Bronchial smooth muscle cell (primary cell): ENCODE measurements at places on chromosomes 16 and 17. TPM values are rescaled to one million over a fixed set of nuclear protein-coding genes. Genes with fewer than 3 reads are reported as not detected.

TBC1D3C gene
- 1.5 TPM in 1 of 2 replicates, not detected in the other for total RNA-seq

OR1A1 gene
- total RNA-seq: not detected in 2 replicates

SGCA gene
- 0.26 and 0.47 TPM in 2 replicates for total RNA-seq

CDK5RAP3 gene
- 119 and 150 TPM in 2 replicates for total RNA-seq

UTS2R gene
- not detected in 2 replicates for total RNA-seq

ZACN gene
- total RNA-seq: under 0.01 TPM in 1 of 2 replicates, not detected in the other

HOXB4 gene
- 1.7 and 3.3 TPM in 2 replicates for total RNA-seq

MYH2 gene
- not detected in 2 replicates for total RNA-seq

IL32 gene
- total RNA-seq: 2.7 and 5.2 TPM in 2 replicates

BLMH gene
- total RNA-seq: 29.2 and 31.1 TPM in 2 replicates

MYO1D gene
- total RNA-seq: 6.1 and 7.1 TPM in 2 replicates

PPL gene
- 33.4 and 46.3 TPM in 2 replicates for total RNA-seq

ZNF747 gene
- 4.2 and 6.3 TPM in 2 replicates for total RNA-seq

TRAPPC1 gene
- total RNA-seq: 62.2 and 66.2 TPM in 2 replicates

SLC5A10 gene
- total RNA-seq: not detected in 2 replicates

ST6GALNAC2 gene
- 1.0 and 1.4 TPM in 2 replicates for total RNA-seq

ODAD4 gene
- 0.26 and 1.1 TPM in 2 replicates for total RNA-seq
